CD8-positive, alpha-beta T cell (primary cell): ENCODE measurements at places on chromosomes 12 and 14. TPM values are rescaled to one million over a fixed set of nuclear protein-coding genes. Genes with fewer than 3 reads are reported as not detected.
A peak's percentile ranks its signal among the peaks of the same experiment; 100 is the strongest.

Gene RPGRIP1
- total RNA-seq = not detected

Gene KIF26A
- total RNA-seq = 0.33 TPM

Gene RNASE12
- total RNA-seq = not detected

DNA sequence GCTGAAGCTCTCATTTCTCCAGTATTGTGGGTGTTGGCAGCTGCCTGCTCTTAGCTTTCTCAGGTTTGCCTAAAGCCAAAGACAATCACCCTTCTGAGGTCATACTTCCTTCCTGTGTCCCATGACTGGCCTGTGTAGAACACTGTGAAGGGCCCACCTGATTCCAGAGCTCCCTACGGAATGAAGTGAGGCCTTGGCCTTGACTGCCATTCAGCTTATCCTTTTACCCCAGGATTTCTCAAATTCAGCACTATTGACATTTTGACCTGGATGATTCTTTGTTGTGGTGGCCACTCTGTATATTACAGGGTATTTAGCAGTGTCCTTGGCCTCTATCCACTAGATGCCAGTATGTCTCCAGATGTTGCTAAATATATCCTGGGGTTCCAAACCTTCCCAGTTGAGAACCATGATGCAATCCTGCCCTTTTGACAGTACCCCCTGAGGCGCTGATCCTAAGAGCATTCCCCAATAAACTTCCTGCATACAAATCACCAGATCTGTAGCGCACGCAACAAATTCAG lies 112.3 kb upstream of the KRR1 start:
- DNase-seq = no peak

Gene PRICKLE1
- total RNA-seq = not detected

- DNase-seq = no peak
Observed at GRCh38 chr14:78048120-78048519, 122.1 kb upstream of the NRXN3 start.

Gene RASAL1
- 2.3 TPM for total RNA-seq

GRCh38 chr12:66409195-66409871 lies 107.0 kb downstream of the HELB start:
- peak; percentile 70 for DNase-seq

- no peak for DNase-seq
Observed at GRCh38 chr14:99578541-99579101, 25.4 kb downstream of the CCDC85C start.

Gene KCNH5
- total RNA-seq = not detected

Gene IGFBP6
- total RNA-seq = 1.2 TPM

Gene GALNT16
- total RNA-seq = not detected
